ENCODE measurements at places on chromosomes 1 and 21. TPM values are rescaled to one million over a fixed set of nuclear protein-coding genes. Genes with fewer than 3 reads are reported as not detected.
A peak's percentile ranks its signal among the peaks of the same experiment; 100 is the strongest.

ATP6V1G3 gene
- not detected for total RNA-seq

DNAJC28 gene
- 2.7 TPM for total RNA-seq

- no peak overlapping the region for H3K4me3 ChIP-seq
- H3K4me1 ChIP-seq: no peaks in the 10 kb centered on the region
- no peak for DNase-seq
- no peak overlapping the region for H3K27ac ChIP-seq
- no peaks in the 10 kb centered on the region for H3K36me3 ChIP-seq
- H3K27me3 ChIP-seq: no peaks in the 10 kb centered on the region
Measured at GRCh38 chr1:245234217-245235081, 79.7 kb downstream of the KIF26B start.

DNA sequence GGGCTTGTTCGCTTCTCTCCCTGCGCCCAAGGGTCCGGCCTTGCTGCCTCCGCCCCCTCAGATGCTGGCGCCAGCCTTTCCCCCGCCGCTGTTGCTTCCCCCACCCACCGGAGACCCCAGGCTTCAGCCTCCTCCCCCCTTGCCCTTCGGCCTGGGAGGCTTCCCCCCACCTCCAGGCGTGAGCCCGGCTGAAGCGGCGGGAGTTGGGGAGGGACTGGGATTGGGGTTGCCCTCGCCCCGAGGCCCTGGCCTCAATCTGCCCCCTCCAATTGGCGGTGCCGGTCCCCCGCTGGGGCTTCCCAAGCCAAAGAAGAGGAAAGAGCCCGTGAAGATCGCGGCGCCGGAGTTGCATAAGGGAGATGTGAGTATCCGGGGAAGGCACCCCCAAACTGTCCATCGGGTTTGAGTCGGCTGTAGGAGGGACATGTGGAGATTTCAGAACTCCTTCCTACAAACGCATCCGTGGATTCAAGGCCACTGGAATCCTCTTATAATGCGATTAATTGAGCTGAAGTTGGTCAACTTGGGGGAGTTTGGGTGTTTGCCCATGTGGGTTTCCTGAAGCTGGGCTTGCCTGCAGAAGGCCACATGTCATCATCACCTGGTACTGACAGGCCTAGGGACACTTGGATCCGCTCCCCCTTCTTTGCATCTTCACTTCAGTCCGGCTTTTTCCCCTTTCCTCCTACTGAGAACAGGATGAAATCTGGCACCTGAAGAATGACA lies 707 bp downstream of the PRCC start:
- H3K36me3 ChIP-seq: no peaks in the 10 kb centered on the region
- no peak overlapping the region for H3K27ac ChIP-seq
- H3K4me3 ChIP-seq: peak overlapping the region; percentile 91

DNA sequence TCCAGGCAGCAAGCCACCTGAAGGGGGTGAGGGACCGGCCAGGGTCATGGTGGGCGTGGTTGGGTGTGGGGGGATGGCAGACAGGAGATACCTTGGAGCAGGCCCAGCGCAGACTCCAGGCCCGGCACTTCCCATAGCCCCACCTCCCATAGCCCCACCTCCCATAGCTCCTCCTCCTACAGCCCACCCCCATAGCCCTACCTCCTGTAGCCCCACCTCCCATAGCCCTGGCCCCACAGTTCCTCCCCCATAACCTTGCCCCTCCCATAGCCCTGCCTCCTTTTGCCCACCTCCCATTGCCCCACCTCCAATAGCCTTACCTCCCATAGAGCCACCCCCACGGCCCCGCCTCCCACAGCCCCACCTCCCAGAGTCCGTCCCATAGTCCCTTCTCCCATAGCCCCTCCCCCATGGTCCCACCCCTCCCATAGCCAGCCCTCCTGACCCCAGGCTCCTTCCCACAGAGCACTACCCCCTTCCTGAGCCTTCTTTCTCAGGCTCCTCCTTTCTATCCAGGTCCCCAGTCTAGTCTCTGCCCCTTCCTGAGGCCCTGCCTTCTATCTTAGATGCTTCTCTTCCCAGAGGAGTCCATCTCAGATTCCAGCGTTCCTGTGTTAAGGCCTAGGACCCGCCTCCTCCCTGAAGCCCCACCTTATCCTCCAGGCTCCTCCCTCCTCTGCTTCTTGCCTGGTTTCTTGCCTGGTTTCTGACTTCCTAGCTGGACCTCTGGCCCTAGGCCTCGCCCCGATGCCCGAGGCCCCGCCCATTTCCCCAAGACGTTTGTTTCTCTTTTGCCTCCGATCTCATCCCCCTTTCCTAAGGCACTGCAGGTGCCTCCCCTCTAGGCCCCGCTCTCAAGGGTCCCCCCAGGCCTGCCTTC lies 46.8 kb downstream of the PTPRU start:
- H3K27ac ChIP-seq: no peak overlapping the region
- no peak overlapping the region for H3K4me3 ChIP-seq
- no peaks in the 10 kb centered on the region for H3K36me3 ChIP-seq
- no peaks in the 10 kb centered on the region for H3K4me1 ChIP-seq

GRCh38 chr1:55445416-55445815 lies 230.3 kb upstream of the USP24 start:
- peaks cover 4% of the 10 kb centered on the region for H3K4me1 ChIP-seq
- H3K4me3 ChIP-seq: no peak overlapping the region
- H3K27me3 ChIP-seq: no peaks in the 10 kb centered on the region
- H3K27ac ChIP-seq: no peak overlapping the region
- no peak for DNase-seq

Data from aorta (tissue), 5 donors.